Osteocyte (in vitro differentiated cells): ENCODE measurements at places on chromosomes 7 and 10. TPM values are rescaled to one million over a fixed set of nuclear protein-coding genes. Genes with fewer than 3 reads are reported as not detected.
A peak's percentile ranks its signal among the peaks of the same experiment; 100 is the strongest.

The TRIL gene
- 3.5 and 4.0 TPM in 2 replicates for total RNA-seq

The PCLO gene
- 0.71 and 1.4 TPM in 2 replicates for total RNA-seq

The HOXA13 gene
- total RNA-seq, result not detected in 2 replicates

The USP6NL gene
- 13.8 and 17.0 TPM in 2 replicates for total RNA-seq

The PILRA gene
- total RNA-seq, result 1.8 and 2.5 TPM in 2 replicates

The DDIT4 gene
- total RNA-seq, result 288 and 290 TPM in 2 replicates

The NUDT13 gene
- 2.8 and 3.2 TPM in 2 replicates for total RNA-seq

The NRG3 gene
- not detected in 2 replicates for total RNA-seq

The IFIT1 gene
- total RNA-seq, result 20.4 and 21.5 TPM in 2 replicates

The ZNF503 gene
- total RNA-seq, result 38.5 and 42.1 TPM in 2 replicates

The PDLIM1 gene
- 71.7 and 73.8 TPM in 2 replicates for total RNA-seq

The TAS2R3 gene
- total RNA-seq, result 1.6 and 2.6 TPM in 2 replicates

DNA sequence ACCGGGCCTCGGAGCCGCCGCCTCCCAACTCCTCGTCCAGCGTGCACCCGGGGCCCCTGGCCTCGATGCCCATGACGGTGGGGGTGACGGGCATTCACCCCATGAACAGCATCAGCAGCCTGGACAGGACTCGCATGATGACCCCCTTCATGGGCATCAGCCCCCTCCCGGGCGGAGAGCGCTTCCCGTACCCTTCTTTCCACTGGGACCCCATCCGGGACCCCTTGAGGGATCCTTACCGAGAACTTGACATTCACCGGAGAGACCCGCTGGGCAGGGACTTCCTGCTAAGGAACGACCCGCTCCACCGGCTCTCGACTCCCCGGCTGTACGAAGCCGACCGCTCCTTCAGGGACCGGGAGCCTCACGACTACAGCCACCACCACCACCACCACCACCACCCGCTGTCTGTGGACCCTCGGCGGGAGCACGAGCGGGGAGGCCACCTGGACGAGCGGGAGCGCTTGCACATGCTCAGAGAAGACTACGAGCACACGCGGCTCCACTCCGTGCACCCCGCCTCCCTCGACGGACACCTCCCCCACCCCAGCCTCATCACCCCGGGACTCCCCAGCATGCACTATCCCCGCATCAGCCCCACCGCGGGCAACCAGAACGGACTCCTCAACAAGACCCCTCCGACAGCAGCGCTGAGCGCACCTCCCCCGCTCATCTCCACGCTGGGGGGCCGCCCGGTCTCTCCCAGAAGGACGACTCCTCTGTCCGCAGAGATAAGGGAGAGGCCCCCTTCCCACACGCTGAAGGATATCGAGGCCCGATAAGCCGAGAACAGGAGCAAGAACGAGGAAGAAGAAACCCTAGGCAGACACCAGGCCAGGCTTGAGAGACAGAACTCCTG lies 341.5 kb upstream of the GALNT17 start:
- peaks cover 53% of the 10 kb centered on the region for H3K36me3 ChIP-seq
- no peak overlapping the region for H3K4me3 ChIP-seq
- H3K27ac ChIP-seq, result no peak overlapping the region
- DNase-seq, result peak; percentile 83

DNA sequence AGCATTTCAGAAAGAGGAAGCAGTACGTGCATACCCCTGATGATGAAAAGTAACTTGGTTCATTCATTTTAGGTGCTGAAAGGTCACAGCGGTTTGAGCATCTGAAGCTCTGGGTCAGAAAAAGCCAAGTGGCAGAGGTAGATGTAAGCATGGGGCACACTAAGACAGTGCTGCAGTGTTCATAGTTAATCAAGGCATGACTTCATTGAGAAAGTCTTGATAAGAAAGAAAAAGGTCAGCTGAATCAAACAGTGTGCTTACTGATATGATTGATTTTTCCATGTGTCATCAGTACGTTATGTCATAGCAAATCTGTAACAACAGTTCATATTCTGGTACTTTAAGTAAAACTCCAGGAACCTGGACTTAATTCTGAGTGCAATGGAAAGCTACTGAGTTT lies 107.7 kb upstream of the PCLO start:
- H3K36me3 ChIP-seq, result no peaks in the 10 kb centered on the region
- no peak for DNase-seq
- H3K27me3 ChIP-seq, result peaks cover 25% of the 10 kb centered on the region
- no peak overlapping the region for H3K27ac ChIP-seq
- no peaks in the 10 kb centered on the region for H3K4me1 ChIP-seq
- no peak overlapping the region for H3K4me3 ChIP-seq

DNA sequence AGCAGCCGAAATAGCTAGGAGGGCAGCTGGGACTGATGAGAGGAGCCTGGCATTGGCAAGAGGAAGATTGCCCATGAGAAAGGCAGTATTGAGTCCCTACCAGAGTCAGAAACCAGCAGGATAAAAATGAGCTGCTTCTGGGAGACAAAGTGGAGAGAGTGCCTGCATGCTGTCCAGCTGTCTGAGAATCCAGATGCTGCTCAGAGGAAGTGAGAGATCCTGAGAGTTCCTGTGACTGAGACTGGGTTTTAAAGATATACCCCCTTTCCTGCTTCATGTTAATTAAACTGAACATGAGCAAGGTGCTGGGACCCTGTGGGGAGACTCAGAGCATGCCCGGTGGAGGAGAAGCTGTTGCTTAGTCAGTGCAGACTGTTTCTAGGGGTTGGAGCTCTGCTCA lies 107.5 kb downstream of the KIF20B start:
- no peaks in the 10 kb centered on the region for H3K36me3 ChIP-seq
- H3K27me3 ChIP-seq, result peaks cover 81% of the 10 kb centered on the region
- DNase-seq, result no peak
- H3K4me3 ChIP-seq, result no peak overlapping the region

DNA sequence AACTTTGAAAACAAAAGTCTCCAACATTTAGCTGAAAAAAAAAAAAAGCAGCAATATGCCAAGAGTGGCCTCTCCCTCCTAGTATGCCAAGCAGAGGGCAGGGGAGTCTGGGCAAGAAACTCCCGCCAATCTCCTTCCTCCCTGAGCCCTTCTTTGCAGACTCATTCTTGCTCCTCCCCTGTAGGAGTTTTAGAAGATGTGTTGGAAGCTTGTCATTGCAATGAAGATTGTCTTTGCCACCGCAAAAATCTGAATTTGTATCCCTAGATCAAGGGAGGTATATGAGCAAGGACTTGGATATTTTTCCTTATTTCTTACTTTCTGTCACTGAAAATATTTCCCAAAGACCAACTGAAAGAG lies 2.6 kb upstream of the TNS3 start:
- peak overlapping the region; percentile 88 for H3K27ac ChIP-seq
- peaks cover 2% of the 10 kb centered on the region for H3K36me3 ChIP-seq
- H3K4me3 ChIP-seq, result no peak overlapping the region
- no peaks in the 10 kb centered on the region for H3K27me3 ChIP-seq

DNA sequence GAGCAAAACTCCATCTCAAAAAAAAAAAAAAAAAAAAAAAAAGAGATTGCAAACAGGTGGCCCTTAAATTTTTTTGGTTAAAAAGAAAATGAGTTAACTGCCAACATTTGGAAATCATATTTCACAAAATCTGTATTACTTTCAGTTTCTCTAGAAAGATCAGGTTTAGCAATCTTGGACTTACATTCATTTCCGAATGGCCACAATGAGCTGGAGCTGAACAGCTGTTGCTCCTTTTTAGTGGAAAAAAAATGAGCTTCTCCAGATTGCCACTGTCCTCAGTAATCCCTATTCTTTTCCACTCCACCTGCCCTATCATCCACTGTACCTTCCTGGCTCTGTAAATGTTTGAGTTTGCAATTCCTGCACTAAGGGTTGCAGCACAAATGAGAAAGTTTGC lies 43.6 kb downstream of the RAB11FIP2 start:
- no peak for DNase-seq
- peaks cover 6% of the 10 kb centered on the region for H3K4me1 ChIP-seq
- H3K36me3 ChIP-seq, result peaks cover 28% of the 10 kb centered on the region
- no peak overlapping the region for H3K27ac ChIP-seq
- H3K4me3 ChIP-seq, result no peak overlapping the region

DNA sequence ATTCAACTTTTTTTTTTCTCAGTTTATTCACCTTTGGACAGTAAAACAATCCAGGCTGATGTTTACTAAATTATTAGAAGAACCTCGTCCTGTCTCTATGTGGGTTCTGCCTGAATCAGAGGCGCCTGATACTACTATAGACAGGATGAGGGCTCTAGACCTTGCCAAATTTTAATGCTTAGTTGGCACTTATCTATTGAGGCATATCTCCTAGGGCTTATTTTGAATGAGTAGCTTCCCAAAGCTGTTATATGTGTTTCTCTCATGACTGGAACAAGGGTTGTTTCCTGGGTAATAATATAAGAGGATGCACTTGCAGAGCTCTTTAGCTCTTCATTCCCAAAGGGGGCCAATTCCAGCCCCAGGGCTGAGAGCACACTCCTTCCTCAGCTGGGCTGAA lies 23.6 kb downstream of the HECW1 start:
- H3K4me3 ChIP-seq, result no peak overlapping the region
- peaks cover 13% of the 10 kb centered on the region for H3K27me3 ChIP-seq

DNA sequence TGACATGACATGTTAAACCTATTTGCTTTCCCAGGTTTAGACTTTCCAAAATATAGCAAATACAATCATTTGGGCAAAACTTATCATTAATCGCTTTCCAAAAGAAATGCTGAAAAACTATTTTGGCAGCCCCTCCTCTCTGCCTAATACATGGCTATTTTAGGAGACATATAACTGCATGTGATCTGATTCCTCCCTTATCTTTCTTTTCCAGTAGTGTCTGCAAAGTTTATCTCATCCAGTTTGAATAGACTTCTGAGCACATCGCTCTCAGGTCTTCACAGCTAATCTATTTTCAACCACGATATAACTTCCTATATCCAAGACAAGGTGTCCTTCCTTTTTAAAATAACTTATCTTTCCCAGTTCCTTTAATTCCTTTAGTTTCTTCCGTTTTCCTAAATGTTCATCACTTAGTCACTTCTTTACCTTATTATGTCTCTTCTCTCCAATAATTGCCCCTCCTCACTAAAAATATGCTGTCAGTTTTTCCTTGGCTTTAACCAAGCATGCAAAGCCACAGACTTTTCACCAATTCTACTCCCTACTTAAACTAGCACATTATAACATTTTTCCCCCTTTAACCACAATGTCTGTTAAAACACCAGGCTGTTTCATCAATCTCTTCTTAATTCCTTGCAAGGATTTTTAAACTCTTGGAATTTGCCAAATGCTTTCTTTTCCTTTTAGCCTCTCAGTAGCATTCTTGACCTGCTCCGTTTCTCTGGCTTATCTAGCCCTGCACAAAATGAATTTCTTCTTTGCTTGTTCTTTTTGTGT lies 24.4 kb downstream of the GNG11 start:
- H3K27ac ChIP-seq, result no peak overlapping the region
- H3K4me1 ChIP-seq, result peaks cover 23% of the 10 kb centered on the region
- H3K27me3 ChIP-seq, result no peaks in the 10 kb centered on the region
- H3K4me3 ChIP-seq, result no peak overlapping the region
- H3K36me3 ChIP-seq, result no peaks in the 10 kb centered on the region

DNA sequence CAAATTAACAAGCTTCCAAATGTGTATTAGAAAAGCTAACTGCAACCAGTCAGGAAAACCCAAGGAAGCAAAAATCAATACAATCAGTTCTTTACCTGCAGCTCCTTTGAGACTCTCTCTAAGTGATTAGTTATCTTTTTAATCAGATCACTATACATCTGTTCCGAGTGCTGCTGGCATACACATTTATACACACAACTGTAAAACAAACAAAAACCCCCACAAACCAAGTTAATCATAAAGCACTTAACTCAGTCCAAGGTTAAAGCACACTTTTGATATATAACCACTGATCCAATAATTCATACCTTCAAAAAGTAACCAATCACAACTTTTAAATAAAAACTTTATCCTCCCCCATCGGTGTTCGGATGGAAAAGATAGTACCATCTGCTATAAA lies 25.6 kb downstream of the CACUL1 start:
- no peak overlapping the region for H3K4me3 ChIP-seq
- peaks cover 20% of the 10 kb centered on the region for H3K4me1 ChIP-seq
- DNase-seq, result no peak
- H3K36me3 ChIP-seq, result peaks cover 4% of the 10 kb centered on the region
- H3K27me3 ChIP-seq, result no peaks in the 10 kb centered on the region

DNA sequence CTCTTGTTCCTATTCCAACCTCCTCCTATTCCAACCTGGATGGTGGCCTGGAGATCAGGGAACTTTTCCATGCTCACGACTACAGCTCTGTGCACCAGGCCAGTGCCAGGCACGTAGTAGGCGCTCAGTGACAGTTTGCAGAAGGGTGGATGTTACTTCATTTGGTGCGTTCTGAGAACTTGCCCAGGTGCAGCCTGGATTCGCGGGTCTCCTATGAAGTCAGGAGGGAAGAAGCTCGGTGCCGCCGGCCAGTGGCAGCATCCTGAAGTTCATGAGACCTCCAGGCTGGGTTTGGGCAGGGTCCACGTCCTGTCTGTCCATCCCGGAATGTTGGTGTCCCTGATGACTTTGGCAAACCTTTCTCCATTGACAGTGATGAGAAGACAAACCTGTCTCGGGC lies 21.3 kb downstream of the LHPP start:
- H3K27me3 ChIP-seq, result no peaks in the 10 kb centered on the region
- H3K4me3 ChIP-seq, result no peak overlapping the region
- H3K4me1 ChIP-seq, result no peaks in the 10 kb centered on the region
- peaks cover 6% of the 10 kb centered on the region for H3K36me3 ChIP-seq
- DNase-seq, result no peak

DNA sequence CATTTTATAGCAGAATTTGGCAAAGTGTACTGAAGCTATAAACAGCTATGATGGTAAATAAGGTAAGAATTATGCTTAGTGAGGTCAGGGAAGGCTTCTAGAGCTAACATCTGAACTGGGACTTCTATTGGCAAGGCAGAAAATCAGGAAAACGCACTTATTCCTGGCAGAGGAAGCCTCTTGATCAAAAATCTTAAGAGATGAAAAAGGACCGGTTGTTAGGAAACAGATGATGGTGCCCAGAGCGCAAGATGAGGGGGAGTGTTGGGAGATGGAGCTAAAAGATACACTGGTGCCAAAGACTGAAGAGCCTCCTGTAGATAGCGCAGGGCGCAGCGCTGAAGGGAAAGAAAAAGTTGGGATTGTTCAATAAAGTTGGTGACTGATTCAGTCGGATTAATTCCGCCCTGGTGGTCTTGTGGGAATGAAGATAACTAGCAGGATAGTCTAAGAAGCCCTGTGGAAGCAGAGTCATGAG lies 550 bp upstream of the CALU start:
- H3K4me1 ChIP-seq, result peaks cover 42% of the 10 kb centered on the region
- H3K36me3 ChIP-seq, result peaks cover 6% of the 10 kb centered on the region
- DNase-seq, result no peak
- H3K27me3 ChIP-seq, result no peaks in the 10 kb centered on the region

DNA sequence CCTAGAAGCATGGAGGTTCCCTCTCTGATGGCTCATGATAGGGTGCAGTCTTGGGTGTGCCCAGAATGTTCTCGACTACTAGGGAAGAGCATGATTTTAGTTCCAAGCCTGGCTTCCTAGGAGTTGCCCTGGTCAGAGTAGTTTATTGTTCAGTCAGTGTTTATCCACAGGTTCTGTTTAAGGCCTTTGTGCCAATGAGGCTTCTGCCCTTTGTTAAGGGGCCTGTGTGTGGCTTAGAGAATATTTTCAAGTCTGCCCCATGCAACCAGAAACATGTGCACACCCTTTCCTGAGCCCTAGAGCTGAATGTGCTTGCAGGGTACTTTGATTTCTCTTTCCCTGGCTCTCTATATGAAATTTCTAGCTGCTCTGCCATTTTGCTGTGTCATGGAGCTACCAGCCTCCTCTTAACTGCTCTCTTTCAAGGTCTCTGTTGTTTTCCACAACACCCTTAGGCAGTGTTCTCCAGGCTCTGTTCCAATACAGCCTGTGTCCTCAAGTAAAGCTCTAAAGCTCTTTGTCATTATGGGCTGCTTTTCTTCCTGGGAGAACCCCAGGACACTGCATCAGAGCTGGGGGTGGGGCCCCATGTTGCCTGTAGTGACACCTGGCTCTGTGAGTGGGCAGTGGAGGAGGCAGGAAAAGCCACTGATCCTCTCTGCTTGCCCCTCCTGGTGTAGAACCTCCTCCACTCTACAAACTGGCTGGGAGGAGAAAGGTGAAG lies 34.1 kb upstream of the TSPAN33 start:
- H3K4me1 ChIP-seq, result peaks cover 6% of the 10 kb centered on the region
- no peaks in the 10 kb centered on the region for H3K36me3 ChIP-seq
- no peak overlapping the region for H3K4me3 ChIP-seq
- H3K27ac ChIP-seq, result peak overlapping the region; percentile 31
